ENCODE measurements at places on chromosomes 13 and 19.

- DNase-seq: no peak
These were observed 272.5 kb downstream of the ENOX1 start for GRCh38 chr13:43514311-43514710.

DNA sequence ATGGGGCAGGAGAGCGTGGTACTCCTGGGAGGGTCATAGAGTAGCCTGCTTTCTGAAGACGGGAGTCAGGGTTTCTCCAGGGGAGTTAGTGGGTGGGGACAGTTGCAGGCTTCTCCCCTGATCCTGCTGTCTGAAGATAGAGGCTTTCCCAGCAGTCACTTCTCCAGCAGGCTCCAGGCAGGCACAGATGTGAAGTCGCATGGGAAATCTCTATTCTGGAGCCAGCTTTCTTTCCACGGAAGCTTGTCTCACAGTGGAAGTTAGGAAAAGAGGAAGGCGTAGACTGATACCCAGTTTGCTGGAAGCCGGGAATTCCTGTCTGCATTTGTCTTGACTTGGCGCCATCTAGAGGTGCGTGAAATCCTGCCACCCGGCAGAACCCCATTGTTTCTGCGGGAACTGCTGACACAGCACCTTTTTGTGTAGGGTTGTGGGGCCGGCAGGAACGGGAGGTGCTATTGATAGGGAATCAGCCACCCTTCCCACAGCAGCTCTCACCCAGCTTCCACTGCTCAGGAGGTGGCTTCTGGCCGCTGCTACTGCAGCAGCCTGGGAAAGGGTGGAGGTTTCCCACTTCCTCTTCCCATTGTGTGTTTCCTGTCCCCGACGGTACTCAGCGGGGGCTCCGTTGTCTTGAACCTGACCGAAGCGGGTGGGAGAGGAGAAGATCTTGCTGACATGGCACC is 28.5 kb upstream of the NPAS1 start:
- peak; percentile 83 for DNase-seq

GRCh38 chr19:22735911-22736645 is 47.9 kb downstream of the ZNF99 start:
- DNase-seq: no peak

DNA sequence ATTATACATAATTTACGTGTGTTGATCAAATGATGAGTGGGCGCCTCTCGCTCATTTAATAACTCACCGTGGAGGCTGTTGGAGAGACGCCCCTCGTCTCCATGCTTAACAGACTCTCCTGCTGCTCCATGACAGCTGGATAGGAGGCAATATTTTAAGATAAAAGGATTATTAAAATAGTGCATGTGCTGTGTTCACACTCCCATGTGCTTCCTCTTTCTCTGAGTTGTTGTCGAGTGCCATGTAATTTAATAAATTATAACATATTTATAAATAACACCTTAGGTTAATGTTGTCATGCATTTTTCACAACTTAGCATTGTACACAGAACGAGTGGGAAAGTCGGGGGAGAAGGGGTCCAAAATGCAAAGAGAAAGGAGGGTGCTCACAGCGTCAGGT is 161.4 kb upstream of the TSHZ3 start:
- no peak for DNase-seq

- DNase-seq: peak; percentile 96
These were observed 30.2 kb upstream of the NANOS3 start for GRCh38 chr19:13846557-13847406.

DNA sequence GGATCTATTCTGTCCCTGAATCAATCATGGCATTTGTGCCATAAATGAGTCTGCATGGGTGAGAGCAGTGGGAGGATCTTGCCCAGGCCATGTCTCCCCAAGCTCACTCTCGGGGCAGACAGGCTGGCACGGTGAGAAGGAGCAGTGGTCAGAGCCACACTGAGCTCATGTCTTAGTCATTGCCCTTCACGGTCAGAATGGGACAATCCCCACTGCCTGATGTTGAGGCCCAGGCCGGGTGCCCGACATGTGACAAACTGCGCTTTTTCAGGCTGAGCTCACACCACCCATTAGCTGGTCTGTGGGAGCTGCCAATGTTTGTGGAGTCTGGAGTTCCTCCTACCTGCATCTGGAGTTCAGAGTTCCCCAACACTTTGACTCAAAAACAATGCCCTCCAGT is 481.9 kb downstream of the COG6 start:
- no peak for DNase-seq

DNA sequence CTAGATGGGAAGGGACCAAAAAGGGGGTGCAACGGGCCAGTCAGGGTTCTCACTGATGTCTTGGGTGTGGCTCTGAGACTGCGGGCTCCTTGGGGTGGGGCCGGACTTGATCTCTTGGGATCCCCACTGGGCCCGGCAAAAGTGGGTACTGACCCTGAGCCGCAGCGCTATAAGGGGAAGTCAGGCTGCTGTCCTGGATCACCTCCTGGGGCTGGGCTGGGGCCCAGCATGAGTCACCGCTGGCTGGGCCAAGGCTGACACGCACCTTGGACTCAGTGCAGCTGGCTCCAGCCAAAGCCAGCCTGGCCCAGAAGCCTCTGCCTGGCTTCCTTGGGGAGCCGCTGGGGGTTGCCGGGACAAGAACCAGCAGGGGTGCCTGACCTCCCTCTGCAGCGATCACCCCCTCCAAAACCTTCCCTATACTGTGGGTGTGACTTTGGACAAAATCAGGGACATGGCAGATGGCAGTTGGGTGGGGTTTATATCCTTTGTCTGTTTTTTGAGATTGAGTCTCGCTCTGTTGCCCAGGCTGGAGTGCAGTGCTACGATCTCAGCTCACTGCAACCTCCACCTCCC is 617 bp upstream of the IQCN start:
- DNase-seq: peak; percentile 83

DNA sequence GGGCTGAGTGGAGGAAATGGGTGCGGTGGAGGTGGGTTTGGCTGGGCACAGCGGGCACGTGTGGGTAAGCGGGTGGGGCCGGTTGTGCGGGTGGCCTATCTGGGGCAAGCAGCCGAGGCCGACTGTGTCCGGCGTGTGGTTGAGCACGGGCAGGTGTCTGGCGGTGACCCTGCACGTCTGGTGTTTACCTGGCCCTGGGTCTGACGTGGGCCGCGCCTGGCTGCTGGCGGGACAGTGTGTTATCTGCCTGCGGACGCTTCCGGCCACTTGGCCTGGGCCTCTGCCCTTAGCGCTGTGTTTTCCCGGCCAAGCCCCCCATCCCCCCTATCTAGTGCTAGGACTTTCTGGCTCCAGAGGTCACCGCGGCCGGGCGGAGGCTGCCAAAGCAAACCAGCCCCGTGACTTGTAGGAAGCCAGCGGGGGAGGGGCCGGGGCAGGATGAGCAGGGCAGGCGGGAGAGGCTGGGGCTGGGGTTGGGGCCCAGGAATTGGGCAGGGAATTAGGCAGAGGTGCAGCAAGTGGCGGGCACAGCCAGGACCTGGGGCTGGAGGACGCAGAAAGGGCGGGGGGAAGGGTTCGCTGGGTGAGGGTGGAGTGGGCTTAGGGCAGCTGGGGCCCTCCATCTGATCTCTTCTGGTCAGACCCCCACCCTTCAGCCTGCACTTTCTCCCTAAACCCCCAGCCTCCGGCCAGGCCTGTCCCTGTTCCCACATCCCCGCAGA is 534 bp upstream of the HPN start:
- DNase-seq: peak; percentile 79

DNA sequence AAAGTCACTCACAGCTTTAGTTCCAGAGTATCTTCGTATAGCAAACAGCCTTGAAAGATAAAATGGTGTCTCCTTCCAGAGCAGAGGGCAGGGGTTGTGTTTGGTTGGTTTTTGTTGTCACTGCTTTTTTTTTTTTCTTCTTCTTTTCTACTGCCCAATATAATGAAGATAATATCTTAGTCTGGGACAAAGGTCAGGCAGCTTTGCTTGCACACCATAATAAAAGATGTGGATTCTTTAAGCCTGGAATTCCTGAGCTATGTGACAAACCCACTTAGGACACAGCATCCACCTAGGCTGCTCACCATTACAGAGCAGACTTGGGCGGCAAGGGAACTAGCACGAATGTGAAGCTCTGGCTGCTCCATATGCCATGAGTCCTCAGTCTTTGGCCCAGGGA is 165.6 kb upstream of the MIR17HG start:
- DNase-seq: no peak

DNA sequence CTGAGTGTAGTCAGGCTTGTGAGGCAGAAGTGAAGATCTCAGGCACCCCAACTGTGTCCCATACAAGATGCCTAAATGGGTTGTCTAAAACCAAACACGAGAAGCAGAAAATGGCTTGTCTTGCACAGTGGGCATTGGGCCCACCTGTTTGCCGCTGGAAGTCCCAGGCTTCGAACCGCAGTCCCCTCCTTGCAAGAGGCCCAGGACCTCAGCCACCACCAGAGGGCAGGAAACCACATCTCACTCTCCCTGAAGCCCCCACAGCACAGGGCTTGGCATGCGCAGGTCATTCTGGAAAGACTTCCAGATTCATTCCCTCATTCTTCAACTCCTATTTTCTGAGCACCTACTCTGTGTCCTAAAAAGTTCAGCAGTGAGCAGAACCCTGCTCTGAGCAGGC is 973.7 kb downstream of the UQCRFS1 start:
- no peak for DNase-seq

- no peak for DNase-seq
These were observed at the start of gene IFI30 for GRCh38 chr19:18173572-18174288. TSS of gene IFI30 (plus strand) at chr19:18173813. CDS start at chr19:18173842, 29 bp downstream.

Data from dermis microvascular lymphatic vessel endothelial cell (primary cell).